ENCODE measurements at places on chromosomes 12 and 14.

- DNase-seq, result no peak
Observed at GRCh38 chr12:58701536-58701935, 218.8 kb downstream of the LRIG3 start.

DNA sequence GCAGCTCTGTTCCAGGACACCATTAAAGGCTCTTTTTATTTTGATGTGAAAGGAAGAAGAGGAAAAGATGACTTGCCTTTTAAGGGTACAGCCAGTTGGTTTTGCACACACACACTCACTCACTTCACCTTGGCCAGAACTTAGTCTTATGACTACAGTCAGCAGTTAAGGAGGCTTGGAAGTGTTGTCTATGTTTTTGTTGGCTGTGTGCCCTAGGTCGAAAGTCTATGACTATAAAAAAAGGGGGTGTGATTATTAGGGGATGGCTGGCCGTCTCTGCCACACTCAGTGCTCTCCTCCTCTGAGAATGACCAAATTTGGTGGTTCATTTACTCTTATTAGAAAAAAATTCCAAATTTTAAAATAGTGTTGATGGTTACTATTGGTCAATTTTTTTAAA lies 139.5 kb upstream of the OTX2 start:
- DNase-seq, result no peak

- no peak for DNase-seq
Observed at GRCh38 chr12:53870117-53870516, 68.5 kb upstream of the HOXC13 start.

- no peak for DNase-seq
Observed at GRCh38 chr14:50801706-50802105, 29.3 kb downstream of the NIN start.

DNA sequence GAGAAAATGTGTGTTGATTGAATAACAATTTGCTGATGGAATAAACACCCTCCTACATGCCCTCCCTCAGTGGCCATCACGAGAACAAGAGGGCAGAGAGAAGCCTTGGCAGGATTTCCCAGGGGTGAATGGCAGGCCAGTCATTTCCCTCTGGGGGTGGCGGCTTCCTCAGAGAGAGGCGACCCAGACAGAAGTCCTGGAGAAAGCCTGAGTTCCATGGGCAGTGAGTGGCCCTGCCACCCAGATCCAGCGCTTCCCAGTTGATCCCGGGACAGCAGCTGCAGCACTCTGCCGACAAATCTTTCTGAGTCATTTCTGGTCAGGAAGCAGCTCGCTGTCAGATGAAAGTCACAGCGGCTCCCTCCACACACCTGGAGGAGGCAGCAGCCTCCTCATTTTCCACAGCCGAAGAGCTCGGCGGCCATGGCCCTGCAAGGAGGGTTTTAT lies 123.0 kb downstream of the SCARB1 start:
- DNase-seq, result peak; percentile 87

GRCh38 chr12:113119980-113120669 lies 15.4 kb downstream of the RASAL1 start:
- no peak for DNase-seq

GRCh38 chr14:77043177-77043983 lies 14.9 kb upstream of the IRF2BPL start:
- DNase-seq, result no peak

DNA sequence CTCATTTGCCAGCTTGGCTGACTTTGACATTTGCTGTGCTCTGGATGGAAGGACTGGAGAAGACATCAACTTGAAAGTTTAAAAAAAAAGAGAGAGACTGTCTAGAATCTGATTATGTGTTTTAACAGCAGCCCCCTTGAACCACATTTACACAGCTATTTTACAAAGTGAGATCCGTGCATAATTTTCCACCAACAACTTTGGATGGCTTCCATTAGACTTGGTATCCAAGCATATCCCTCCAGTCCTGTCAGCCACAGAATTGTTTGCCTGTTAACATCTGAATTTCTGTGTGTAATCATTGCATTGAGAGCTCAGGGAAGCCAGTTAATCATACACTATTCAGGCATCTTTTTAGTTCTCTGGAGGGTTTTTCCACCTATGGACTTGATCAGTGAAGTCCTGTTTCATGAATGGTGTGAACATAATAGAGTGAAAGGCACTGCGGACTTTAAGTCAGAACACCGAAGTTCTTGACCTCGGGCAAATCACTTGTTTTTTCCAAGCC lies 93.7 kb downstream of the SAMD4A start:
- no peak for DNase-seq

DNA sequence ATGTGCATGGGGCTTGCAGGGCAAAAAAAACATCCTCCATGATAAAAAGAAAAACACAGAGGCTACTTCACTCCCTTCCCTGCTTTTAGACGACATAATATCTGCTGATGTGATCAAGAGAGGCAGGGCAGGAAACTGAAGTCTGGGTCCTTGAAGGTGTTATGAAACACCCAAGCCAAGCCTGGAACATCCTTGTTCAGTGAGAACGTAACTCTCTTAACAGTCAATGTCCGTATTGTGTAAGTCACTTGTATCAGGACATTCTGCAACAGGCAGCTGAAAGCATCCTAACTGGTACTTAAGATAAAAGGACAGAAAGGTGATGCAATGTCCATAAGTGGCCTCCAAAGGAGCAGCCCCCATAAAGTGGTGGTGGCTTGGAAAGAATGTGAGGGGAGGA lies 20.0 kb downstream of the KCNK10 start:
- no peak for DNase-seq

GRCh38 chr14:34619471-34619870 lies 10.5 kb downstream of the SNX6 start:
- no peak for DNase-seq

- no peak for DNase-seq
Observed at GRCh38 chr12:74285773-74286172, 251.9 kb upstream of the ATXN7L3B start.

- DNase-seq, result no peak
Observed at GRCh38 chr14:80264702-80265101, 53.4 kb upstream of the DIO2 start.

- no peak for DNase-seq
Observed at GRCh38 chr12:128109236-128109635, 157.7 kb upstream of the TMEM132C start.

GRCh38 chr14:67497216-67497615 lies 8.7 kb upstream of the TMEM229B start:
- no peak for DNase-seq

DNA sequence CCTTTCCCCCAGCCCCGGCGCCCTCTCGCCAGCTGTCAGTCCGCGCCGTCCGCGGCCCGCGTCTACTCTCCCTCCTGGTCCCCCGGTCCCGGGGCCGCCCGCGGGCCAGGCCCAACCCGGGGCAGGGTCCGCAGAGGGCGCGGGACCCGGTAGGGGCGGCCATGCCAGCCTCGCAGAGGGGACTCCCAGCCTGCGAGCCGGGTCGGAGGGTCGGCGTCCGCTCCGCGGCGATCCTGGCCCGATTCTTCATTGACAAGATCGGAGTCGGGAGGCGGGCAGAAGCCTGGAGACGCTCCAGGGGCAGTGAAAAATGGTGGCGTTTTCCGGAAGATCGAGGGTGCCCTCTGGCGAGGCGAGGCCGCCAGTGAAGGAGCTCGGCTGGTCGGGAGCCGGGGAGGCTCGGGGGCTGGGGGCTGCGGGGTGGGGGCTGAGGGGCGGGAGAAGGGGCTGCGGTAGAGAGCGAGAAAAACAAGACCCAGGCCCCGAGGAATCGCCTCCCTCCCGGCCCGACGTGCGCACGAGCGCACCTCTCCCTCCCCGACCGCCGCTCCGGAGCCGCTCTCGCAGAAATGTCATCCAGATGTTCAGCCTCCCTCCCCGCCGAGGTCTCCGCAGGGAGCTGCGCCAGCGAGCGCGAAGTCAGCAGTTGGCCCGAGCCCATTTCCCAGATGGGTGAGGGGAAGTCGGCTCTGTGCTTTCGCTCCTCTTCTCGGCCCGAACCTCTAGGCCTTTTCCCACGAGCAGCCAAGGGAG lies 647 bp upstream of the TGFB3 start:
- peak; percentile 87 for DNase-seq

- DNase-seq, result no peak
Observed at GRCh38 chr14:80215081-80215480, 3.8 kb upstream of the DIO2 start.

- no peak for DNase-seq
Observed at GRCh38 chr14:77681196-77682157, 26.3 kb downstream of the ALKBH1 start.

- no peak for DNase-seq
Observed at GRCh38 chr12:104048811-104049210, 1.2 kb downstream of the GLT8D2 start.

DNA sequence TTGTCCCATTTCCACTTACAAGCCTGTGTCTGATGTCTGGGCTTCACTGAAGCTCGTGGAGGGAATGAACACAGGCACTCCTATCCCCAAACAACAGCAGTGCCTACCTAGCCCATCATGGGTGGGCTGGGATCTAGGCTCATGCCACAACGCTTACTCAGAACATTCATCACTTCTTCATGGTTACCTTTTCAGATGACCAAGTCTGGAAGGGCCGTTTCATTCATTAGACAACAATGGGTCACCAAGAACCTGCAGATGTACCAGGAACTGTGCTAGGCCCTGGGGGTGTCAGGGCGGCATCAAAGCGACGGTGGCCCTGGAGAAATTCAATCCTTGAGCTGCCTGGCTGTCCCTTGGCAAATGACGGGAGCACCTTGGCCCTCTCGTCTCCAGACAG lies 64.9 kb upstream of the FZD10 start:
- DNase-seq, result no peak

- no peak for DNase-seq
Observed at GRCh38 chr14:22052795-22053194, 379.2 kb upstream of the OR4E1 start.

DNA sequence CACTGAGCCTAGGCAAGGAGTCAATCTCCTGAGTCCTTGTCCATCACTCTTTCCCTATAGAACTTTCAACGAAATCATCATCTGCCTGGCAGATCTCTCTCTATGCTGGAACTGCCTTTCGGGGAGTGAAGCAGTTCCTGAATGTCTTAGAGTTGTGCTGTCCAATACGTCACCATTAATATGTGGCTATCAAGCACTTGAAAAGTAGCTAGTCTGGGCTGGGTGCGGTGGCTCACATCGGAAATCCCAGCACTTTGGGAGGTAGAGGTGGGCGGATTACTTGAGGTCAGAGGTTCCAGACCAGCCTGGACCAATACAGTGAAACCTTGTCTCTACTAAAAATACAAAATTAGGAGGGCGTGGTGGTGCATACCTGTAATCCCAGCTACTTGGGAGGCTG lies 35.1 kb downstream of the NRDE2 start:
- no peak for DNase-seq

GRCh38 chr12:49868952-49869815 lies 26.3 kb upstream of the BCDIN3D start:
- no peak for DNase-seq

DNA sequence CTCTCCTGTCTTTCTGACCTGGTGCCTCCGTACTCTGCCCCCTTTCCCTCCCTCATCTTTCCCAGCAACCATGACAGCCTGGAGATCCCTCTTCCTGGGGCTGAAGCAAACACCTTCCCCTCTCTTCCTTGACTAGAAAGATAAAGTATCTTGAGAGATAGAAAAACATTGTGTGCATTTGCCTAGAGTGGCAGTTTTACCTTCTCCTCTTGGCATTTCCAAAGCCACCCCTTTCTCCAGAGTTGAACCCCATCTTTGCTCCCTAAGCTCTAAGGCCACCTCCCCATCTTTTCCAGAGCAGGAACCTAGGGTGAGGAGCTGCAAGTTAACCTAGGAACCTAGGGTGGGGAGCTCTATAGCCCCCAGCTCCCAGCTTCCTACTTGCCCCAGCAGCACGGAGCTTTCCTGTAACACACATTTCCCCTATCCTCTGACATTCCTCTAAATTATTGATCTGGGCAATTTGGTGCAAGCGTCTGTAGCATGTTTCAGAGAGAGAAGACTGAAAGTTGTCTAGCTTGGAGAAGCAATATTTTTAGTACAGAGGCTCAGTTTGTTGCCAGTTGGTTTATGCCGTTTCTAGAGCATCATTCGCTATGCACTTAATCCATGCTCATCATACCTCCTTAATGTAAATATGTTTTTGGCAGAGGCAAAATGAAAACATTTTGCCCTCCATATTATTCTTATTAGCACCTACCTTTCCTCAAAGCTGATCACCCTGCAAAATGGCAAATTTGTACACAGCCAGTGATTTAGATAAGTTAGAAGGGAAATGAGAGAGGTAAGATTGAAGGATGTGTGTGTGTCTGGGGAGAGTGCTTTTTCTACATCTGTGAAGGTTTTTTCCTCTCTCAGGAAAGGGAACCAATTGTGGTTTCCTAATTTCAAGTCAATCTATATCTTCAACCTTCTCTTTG lies 5.4 kb upstream of the TBX3 start:
- no peak for DNase-seq

GRCh38 chr12:94806617-94807016 lies 156.3 kb upstream of the TMCC3 start:
- no peak for DNase-seq
